ENCODE measurements at places on chromosomes 5 and 9.

DNA sequence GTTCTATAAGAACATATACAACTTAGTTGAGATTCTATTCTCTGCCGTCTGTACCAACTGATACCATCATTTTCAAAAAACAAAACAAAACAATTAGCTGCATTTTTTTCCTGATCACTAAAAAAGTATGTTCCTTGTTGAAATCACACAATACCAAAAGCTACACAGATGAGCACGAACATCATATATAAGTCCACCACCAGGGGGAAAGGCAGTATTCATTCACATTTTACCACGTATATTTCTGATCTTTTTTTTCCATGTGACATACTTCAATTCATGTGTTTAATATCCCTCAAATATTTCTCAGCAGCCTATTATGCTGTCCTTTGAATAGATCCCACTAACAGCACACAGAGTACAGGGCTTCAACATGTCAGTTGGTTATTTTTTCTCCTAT is 40.6 kb downstream of the IRX2 start:
- no peak for DNase-seq

DNA sequence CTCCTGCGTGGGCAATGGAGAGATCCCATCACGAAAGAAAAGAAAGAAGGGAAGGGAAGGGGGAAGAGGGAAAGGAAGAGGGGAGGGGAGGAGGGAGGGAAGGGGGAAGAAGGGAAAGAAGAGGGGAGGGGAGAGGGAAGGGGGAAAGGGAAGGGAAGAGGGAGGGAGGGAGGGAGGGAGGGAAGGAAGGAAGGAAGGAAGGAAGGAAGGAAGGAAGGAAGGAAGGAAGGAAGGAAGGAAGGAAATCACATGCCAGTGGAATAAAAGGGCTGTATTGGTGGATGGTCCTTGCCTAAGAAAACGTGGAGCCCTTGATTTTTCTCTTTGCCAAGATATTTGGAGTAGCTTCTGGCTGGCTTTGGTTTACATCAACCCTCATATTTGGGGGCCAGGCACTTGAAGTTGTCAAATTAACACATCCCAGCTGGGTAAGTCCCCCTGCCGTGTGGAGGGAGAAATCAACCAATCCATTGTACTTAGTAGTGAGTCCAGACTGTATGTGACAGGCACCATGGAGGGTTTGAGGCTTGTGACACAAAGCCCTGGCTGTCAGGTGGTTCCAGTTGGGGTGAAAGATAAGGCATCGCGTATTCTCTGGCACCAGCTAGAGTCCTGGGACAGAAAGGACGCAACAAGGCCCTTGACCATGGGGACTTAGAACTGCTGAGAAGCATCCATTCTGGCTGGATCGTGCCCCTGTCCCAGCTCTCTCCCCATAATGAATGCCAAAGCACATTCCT is 23.7 kb downstream of the IDNK start:
- no peak for DNase-seq

DNA sequence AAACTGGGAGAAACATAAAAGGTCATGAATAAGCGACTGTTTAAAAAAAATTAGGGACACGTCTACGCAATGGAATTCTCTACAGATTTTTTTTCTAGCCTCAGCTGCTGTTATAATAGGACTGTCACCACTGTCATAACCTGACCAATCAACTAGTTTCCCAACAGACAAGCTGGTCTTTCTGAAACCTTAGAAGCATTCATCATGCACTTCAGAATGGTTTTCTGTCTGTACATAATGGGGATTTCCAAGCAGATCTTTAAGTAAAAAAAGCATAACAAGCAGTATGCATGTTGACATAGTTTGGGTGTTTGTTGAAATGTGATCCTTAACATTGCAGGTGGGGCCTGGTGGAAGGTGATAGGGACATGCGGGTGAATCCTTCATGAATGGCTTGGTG is 58.3 kb upstream of the SEMA6A start:
- no peak for DNase-seq

GRCh38 chr9:121682201-121682600 is 30.8 kb downstream of the DAB2IP start:
- no peak for DNase-seq

GRCh38 chr5:154923441-154924430 is 14.3 kb downstream of the GEMIN5 start:
- no peak for DNase-seq

DNA sequence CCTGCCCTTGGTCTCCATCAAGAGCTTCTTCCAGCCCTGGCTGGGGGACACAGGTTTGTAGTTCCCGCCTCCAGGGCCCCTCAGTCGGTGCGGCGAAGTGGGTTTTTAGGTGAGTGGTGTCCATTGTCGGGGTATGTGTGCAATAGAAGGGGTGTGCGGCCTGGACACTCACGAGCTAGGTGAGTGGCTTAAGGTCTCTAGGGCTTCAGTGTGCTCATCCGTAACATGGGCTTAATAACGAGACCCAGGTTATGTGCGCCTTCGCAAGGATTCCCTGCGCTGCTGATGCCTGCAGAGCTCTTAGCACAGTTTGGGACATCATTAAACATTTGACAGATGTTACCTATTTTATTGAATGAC is 656 bp downstream of the CEP78 start:
- DNase-seq, result no peak

DNA sequence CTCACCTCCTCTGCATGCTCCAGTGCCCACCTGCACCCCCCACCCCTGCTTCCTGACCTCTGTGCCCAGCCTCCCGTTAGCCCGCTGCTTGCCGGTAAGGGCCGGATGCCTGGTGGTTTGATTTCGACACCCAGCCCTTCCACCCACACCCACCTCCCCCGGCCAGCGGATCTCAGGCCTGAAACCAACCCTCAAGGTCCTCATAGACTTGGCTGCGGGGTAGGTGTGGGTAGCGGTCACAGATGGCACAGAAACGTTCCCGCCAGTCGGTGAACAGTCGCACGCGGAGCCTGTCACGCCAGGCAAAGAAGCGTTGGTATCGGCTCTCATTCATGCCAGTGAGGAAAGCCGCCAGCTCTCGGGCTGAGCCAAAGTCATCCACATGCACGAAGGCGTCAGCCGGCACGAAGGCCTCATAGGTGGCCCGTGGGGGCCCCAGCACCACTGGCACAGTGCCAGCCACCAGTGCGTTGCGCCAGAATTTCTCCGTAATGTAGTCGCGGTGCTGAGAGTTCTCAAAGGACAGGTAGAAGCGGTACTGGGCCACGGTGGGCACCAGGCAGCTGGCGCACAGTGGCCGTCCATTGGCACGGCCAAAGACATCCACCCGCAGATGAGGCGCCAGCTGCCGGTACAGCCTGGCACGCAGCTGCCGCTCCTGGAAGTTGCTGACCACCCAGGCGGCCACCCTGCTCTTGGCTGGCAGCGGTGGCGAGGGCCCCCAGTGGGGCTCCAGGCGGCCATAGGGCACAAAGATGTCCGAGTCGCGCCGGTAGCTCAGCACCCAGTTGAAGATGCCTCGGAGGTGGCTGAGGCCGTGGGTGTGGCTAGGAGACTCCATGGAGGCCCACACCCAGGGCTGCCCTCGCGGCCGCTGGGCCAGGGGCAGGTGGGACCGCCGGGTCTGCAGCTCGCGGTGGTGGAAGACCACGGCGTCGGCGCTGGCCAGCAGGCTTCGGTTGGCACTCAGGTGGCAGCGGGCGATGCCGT is 1.1 kb downstream of the FUT7 start:
- no peak for DNase-seq

- DNase-seq, result no peak
Measured at GRCh38 chr9:78490231-78490630, 193.3 kb downstream of the PSAT1 start.

- peak; percentile 47 for DNase-seq
Measured at GRCh38 chr9:95506678-95507463, 9.9 kb downstream of the PTCH1 start.

DNA sequence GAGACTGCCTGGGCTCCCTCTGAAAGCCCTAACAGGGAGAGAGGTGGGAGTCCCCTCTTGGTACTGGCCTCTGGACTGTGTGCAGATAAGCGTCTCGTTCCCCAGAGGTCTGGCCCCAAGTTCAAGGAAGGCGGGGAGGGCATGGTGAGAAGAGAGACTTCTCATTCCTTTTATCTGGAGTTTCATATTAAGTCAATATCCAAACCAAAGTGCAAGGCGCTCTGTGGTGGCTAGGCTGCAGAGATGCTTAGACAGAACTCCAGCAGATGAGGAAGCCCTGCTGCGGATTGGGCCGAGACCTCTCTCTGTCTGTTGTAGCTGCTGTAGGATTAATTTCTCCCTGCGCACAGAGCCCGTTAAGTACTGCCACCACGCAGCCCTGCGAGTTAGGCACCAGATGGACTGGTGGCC is 16.0 kb downstream of the MVB12B start:
- DNase-seq, result peak; percentile 46

GRCh38 chr5:37921452-37921851 is 81.6 kb upstream of the GDNF start:
- no peak for DNase-seq

GRCh38 chr5:169909945-169910344 is 70.3 kb downstream of the INSYN2B start:
- no peak for DNase-seq

- DNase-seq, result peak; percentile 79
Measured at GRCh38 chr9:93133681-93134014, 403 bp downstream of the NINJ1 start.

GRCh38 chr5:35908814-35909213 is 29.6 kb downstream of the CAPSL start:
- no peak for DNase-seq

GRCh38 chr5:43854697-43855292 is 251.8 kb downstream of the NNT start:
- DNase-seq, result no peak

GRCh38 chr5:93336330-93337110 is 244.5 kb downstream of the NR2F1-AS1 start:
- no peak for DNase-seq

DNA sequence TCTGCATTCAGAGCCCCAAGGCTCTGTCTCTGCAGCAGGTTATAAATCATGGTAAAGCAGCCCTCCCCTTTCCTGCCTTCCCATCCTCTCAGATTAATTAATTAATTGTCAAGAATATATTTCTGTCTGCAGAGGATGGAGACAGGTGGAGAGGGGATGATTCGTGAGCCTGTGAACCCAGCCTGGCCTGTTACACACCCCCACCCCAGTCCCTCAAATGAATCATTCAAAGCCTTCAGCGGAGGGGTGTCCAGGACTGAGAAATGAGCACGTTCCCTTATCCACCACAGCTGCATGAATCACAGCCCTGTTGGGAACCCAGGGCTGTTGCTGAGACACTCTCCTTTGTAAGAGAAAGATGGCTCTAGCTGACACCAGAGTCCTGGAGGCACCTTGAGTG is 56.0 kb downstream of the NIPAL4 start:
- no peak for DNase-seq

DNA sequence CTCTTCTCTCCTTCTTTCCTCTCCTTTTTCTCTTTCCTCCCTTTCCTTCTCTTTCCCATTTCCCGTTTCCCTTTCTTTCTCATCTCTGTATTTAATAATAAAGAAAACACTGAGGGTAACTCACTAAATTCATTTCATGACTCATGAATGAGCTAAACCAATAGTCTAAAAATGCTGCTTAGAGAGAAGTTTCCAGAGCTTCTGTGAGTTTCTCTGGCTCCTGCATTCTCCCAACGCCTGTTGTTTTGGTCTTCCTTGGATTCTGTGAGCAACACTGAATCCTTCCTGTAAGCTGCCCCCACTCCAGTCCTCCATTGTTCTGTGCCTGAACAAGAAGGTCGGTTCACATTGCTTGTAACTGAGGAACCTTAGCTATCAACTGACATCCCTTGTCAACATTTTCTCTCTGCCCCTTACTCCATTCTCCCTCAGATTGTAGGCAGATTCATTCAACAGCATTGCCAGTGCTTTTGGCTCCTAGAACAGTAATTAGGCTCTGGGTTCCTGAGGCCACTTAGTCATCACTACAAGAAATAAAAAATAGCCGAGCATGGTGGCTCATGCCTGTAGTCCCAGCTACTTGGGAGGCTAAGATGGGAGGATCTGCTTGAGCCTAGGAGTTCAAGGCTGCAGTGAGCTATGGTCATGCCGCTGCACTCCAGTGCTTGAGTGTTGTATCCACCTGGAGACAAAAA is 237.7 kb upstream of the KLF4 start:
- DNase-seq, result no peak

DNA sequence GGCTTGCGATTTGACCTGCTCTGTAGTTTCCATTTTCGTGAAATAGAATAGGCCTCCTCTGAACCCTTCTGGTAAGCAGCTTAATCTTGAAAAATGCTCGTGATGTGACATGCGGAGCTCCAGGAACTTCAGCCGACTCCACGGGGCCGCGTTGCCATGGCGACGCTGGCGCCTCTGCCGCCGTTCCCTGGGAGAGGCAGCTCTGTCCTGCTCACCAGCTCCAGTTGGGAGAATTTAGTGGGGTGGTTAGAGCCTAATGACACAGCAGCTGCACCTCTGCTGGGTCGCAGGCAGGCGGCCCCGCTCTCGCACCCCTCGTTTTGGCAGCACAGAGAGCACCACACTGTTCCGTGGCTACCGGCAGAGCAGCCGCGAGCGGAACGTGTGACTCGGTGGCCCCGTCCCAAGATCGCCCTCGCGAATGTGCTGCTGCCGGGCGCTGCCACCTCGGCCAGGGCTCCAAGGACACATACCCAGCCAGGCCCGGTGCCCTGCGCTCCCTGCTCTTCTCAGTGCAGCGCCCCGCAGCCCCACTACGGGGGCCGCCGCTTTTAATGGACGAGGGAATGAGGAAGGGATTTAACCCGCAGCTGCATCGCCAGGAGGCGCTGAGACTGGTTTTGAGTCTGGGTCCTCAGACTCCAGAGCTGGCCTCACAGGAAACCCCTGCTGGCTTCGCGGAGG is 131.2 kb upstream of the LMX1B start:
- DNase-seq, result no peak

DNA sequence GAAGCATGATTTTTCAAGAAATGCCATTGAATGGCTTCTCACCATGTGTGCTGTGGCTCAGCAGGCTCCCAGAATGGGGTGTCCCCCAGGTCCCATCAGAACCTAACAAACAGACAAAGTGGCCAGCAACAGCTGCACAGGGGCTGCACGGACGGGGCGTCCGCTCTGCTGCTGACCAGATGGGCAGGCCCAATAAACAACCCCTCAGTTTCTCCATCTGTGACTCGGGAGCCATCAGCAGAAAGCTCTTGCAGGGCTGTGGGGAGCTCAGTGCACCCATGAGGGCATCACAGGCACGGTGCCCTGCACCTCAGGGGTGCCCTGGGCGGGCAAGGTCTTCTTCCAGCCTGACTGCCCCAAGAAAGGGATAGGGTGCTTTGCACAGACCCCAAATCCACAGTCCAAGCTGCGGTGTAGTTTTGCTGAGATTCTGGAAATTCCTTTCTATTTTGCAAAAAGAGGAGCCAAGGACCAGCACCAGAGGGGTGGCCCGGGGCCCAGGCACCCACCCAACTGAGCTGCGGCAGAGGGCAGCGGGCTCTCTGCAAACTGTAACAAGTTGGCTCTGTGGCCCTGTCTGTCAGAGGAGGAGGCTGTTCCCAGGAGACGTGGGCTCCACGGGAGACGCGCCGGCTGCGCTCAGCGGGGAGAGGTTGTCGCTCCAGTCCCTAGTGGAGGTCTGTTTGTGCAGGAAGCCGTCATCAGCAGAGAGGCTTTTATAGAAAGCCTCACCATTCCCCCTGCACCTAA is 138.7 kb upstream of the PPP1R26 start:
- no peak for DNase-seq

GRCh38 chr9:126719618-126720031 is 85.2 kb upstream of the ZBTB43 start:
- peak; percentile 55 for DNase-seq

GRCh38 chr9:115032296-115032695 is 85.7 kb downstream of the TNC start:
- no peak for DNase-seq

GRCh38 chr9:97617939-97618416 is 15.2 kb downstream of the TSTD2 start:
- DNase-seq, result no peak
